ENCODE measurements at places on chromosomes 2 and 18.

GRCh38 chr2:235498946-235499812, 5.3 kb downstream of the AGAP1 start:
- no peak for DNase-seq

- no peak for DNase-seq
Observed at GRCh38 chr2:39241588-39241987, 2.2 kb downstream of the CDKL4 start.

DNA sequence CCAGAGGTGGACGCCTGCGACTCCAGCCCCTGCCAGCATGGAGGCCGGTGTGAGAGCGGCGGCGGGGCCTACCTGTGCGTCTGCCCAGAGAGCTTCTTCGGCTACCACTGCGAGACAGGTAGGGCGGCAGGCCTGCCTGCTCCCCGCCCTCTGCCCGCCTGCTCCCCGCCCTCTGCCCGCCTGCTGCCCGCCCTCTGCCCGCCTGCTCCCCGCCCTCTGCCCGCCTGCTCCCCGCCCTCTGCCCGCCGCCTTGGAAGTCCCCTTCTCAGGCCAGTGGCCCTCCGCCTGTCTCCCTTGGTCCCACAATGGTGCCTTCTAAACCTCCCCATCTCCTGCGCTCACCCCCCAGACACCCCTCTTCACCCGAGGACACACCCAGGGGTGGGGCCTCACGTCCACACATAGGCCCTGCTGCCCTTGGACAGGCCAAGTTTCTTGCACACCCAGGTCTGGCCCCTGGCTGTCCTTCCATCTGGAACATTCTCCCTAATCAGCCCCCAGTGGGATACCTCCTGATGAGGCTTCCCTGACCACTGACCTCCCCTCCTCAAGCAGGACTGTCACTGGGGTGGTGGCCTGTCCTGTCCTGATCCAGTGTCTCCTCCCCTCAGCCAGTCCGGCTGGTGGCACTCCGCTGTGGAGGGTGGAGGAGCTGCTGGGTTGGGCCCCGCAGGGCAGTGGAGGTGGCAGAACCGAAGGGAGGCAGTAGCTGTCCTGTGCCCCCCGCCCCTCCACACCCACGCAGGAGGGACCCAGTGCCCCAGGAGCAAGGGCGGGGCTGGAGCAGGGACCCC, 37.9 kb downstream of the MTERF4 start:
- DNase-seq: no peak

DNA sequence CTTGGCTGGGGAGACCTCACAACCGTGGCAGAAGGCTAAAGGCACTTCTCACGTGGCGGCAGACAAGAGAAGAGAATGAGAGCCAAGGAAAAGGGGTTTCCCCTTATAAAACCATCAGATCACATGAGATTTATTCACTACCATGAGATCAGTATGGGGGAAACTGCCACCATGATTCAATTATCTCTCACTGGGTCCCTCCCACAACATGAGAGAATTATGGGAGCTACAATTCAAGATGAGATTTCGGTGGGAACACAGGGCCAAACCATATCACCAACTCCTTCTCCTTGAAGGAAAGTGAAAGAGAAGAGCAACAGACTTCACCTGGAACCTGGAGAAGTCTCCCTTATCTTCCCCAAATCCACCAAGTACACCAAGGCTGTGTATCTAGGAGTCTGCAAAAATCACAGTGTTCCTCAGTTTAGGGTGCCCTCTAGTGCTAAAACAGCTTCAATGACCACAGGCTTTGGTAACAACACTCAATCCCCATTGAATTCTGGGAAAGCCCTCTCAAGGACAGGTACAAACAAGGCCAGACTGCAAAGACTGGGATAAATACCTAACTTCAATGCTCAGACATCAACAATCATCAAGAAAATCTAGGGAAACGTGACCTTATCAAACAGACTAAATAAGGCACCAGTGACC, 148.8 kb upstream of the SRD5A2 start:
- no peak for DNase-seq

GRCh38 chr2:172613615-172614231, 57.8 kb downstream of the PDK1 start:
- DNase-seq: no peak

DNA sequence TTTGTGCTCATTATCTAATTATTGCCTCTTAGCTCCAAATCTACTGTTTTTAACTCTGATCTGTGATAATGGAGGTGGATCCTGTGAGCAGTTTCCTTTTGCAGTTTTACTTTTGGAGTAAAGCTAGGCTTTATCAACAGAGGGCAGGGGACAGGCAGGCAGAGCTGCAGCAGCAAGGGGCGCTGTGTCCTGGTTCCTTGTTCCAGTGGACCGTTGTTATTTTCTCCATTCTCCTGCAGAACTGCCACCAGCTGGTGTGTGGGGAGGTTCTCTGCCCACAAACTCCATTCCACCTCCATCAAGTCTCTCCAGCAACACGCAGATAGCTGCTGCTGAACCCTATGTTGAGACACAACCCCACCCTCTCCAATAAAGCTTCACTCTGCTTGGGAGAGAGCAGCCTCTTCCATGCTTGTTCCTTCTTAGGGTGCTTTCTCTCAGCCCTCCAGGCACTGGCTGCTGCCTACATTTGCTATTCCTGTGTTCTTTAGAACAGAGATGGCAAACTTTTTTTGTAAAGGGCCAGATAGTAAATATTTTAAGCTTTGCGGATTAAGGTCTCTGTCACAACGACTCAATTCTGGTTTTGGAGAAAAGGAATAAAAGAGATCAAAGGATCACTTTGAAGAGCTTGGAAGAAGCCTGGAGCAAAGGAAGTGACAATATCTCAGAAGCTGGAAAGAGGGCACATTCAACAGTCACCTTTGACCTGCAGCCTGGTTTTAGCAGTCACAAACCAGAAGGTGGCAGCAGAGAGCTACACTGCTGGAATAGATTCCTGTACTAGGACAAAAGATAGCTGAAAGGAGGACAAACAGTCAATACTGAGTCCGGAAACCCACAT, 208.8 kb downstream of the CCDC178 start:
- DNase-seq: peak; percentile 95

DNA sequence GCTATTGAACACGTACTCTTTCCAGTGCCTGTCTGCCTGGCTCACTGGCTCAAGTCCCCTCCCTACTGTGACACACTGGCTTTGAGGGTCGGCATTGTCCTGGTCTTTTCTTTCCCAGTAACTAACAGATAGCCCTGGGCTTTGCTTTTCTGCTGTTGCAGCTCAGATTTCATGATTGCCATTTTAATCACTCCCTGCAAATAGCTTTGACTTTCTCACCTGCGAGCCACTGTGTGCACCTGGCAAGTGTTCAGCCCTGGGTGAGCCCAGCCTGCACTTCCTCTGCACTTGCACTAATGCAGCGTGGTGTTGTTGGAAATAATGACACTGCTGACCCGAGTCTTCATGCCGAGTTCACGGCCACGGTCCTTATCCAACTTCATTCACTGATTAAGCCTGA, 52.9 kb downstream of the DCDC2C start:
- DNase-seq: no peak

GRCh38 chr2:85702172-85702571, 8.0 kb downstream of the GNLY start:
- no peak for DNase-seq

DNA sequence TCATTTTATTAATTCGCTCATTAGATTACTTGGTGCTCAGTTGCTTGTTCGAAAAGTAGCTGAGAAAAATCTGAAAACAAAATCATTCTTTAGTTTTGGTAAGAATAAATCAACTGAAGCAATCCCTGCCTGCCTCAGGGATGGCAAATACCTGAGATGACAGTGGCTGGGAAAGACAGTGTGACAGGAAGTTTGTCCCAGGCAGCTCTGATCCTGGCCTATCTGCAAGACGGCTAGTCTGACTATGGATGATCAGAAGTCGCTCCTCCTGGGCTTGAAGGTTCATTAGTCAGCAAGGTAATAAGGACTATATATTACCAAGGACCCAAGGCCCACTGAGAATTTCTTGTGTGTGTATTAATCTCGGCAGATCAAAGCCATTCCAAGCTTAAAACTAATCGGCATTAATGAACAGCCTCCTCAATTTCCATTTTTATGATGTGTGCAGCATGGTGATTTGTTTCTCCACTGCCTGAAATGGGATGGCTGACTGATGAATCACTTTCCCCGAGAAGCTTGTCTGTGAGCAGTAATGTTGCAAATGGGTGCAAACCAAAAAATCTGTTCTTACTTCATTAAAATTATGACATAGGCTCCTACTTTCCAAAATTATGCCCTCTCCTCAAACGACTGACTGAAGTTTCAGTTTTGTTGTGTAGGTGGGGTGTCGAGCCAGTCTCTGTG, 199.9 kb downstream of the ACTR3 start:
- no peak for DNase-seq

DNA sequence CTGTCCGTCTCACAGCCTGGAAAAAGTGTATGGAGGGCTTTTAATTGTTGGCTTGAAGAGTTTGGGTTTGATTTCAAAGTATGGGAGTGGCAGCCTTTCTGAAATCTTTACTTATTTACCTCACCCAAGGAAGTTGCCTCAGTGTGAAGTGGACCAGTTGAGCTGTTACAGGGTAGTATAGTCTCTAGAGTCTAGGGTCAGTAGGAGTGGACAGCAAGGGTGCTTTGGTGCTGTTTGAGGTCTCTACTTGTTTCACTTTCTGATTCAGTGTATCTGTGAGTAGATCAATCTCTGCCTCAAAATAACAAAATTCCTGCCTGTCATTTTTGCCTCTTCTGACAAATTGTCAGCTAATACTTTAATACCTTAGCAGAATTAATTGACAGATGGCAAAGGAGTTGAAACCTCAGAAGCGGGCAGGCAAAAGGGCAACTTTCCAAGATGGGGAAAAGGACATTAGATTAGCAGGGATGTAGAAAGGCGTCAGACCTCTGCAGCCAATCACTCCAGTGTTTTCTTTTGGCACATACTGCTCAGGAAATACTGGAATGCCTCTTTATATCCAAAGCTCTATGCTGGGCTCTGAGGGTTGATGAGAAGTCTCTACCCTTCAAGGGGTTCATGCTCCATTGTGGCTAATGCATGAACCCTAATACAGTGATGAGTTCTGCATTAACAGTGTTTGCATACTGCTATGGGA, 5.9 kb downstream of the RIOK3 start:
- DNase-seq: no peak

DNA sequence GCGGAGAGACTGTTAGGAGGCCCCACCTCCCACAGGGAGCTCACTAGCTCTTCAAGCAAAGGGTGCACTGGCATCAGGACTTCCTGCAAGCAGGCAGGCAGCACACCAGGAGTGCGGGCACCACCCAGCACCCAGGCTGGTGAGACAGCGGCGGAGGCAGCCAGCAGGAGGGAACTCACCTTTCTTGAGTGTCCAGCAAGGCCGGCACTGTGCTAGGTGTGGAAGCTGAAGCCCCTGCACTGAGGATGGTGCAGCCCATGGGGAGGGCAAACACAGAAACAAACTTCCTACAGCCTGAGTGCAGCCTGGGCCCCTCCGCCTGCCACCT, 100.7 kb upstream of the ID2 start:
- no peak for DNase-seq

DNA sequence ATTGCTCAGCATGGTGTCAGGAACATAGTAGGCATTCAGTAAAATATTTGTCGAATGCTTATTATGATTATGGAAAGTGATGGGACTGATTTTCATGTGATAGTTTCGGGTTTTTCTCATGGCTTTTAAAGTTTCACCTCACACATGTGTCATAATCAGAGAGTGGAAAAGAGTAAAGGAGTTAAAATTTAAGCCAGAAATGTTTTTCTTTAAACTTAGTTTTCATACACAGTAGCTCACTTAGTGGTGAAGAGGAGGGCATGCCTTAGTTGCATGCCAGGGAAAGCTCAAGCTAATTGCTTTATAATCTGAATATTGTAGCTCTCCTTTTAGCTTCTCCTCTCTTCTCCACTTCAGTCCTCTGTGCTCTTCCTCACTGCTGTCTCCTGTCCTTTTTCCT, 38.0 kb downstream of the EHBP1 start:
- no peak for DNase-seq

Data from spinal cord (tissue), 10 donors.